CD4-positive, alpha-beta T cell (primary cell): ENCODE measurements at places on chromosomes 7 and 10.

DNA sequence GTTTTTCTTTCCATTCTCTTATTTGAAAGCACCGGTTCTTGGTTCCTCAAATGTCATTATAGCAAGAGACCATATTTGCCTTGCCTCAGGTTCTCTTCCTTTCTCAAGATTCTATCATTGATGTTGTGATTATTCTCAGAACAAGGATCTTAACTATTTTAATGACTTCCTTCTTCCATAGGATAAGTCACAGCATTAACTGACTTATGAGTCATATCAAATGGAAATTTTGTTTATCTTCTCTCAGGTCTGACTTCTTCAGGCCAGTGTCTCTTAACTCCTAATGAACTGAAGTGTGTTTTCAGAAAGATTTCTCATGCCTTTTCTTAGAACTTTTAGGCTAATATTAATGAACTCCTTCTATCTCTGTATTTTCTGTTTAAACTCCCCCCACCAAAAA is 794.6 kb upstream of the LRRN3 start:
- no peaks in the 10 kb centered on the region for H3K27me3 ChIP-seq
- H3K4me1 ChIP-seq = no peaks in the 10 kb centered on the region
- DNase-seq = no peak
- H3K36me3 ChIP-seq = no peaks in the 10 kb centered on the region
- H3K27ac ChIP-seq = no peak overlapping the region

DNA sequence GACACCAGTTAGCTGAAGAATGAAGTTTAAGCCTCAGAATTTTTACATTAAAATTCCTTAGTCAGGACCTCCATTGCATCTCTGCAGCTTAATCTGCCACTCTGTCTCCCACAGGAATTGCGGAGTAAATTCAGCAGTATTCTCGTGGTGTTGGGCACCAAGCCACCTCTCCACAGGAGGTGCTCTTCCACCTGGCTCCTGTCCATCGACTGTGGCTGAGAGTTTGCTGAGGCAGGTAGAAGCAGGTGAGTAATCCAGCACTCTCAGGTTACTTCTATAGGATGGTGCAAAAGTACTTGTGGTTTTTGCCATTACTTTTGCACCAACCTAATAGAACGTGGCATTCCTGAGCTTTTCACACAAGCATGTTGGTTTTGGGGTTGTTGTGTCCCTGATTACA is 134.1 kb downstream of the GFRA1 start:
- no peaks in the 10 kb centered on the region for H3K27me3 ChIP-seq
- DNase-seq = no peak
- H3K4me1 ChIP-seq = no peaks in the 10 kb centered on the region
- H3K27ac ChIP-seq = no peak overlapping the region

DNA sequence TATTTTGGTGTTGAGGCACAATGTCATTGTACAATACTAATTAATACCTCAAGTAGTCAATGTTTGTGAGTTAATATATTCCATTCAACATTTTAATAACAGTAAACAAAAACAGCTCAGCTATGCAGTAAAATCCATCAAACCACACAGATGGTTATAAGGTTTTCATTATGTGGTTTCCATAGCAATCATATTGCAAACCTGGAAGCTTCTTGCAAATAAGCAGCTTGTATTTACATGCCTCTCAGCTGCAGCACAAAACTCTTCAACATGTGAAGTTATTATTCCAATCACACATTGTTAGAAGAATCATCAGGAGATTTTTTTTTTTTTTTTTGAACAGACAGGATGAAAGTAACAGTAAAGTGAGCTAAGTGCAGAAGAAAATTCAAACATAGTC is 170.2 kb downstream of the SKAP2 start:
- no peaks in the 10 kb centered on the region for H3K4me1 ChIP-seq
- no peak overlapping the region for H3K4me3 ChIP-seq
- no peaks in the 10 kb centered on the region for H3K27me3 ChIP-seq
- no peak for DNase-seq

DNA sequence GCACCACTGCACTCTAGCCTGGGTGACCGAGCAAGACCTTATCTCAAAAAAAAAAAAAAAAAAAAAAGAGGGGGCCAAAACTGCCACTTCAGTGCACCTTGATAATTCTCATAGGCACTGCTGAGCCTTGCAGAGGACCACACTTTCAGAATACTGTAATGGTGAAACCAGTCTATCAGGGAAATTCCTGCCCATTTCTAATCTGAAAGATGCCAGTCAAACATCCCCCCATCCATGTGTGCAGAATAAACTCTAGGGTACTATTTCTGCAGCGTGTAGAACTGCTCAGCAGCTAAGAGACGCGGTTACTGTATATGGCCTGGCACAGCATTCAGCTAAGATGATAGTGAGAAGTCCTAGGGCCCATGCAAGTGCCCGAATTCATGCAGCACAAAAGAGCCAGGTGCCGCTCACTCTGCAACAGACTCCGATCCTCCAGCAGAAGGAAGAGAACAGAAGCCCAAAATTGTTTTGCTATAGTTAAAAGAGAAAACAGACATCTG is 286.8 kb upstream of the KLF14 start:
- H3K27me3 ChIP-seq = no peaks in the 10 kb centered on the region
- no peak overlapping the region for H3K27ac ChIP-seq
- no peak overlapping the region for H3K4me3 ChIP-seq
- H3K36me3 ChIP-seq = peaks cover 35% of the 10 kb centered on the region

- no peak for DNase-seq
- H3K4me1 ChIP-seq = peaks cover 62% of the 10 kb centered on the region
- H3K27ac ChIP-seq = peak overlapping the region; percentile 44
- peaks cover 91% of the 10 kb centered on the region for H3K36me3 ChIP-seq
- no peaks in the 10 kb centered on the region for H3K27me3 ChIP-seq
These were observed 30.0 kb downstream of the STK17A start for GRCh38 chr7:43612599-43613589.

GRCh38 chr7:79175374-79175773 is 278.1 kb downstream of the MAGI2 start:
- DNase-seq = no peak
- no peak overlapping the region for H3K4me3 ChIP-seq
- no peak overlapping the region for H3K27ac ChIP-seq

GRCh38 chr7:120160166-120160565 is 112.8 kb upstream of the KCND2 start:
- H3K36me3 ChIP-seq = no peaks in the 10 kb centered on the region
- H3K27me3 ChIP-seq = no peaks in the 10 kb centered on the region
- H3K4me3 ChIP-seq = no peak overlapping the region
- no peak overlapping the region for H3K27ac ChIP-seq

- no peak overlapping the region for H3K4me3 ChIP-seq
- no peak overlapping the region for H3K27ac ChIP-seq
- no peaks in the 10 kb centered on the region for H3K4me1 ChIP-seq
- H3K27me3 ChIP-seq = no peaks in the 10 kb centered on the region
- no peak for DNase-seq
- no peaks in the 10 kb centered on the region for H3K36me3 ChIP-seq
These were observed 211.7 kb upstream of the GNAI1 start for GRCh38 chr7:79922894-79923293.

GRCh38 chr7:20793694-20794394 is 7.2 kb upstream of the SP8 start:
- DNase-seq = no peak
- H3K27me3 ChIP-seq = peaks cover 78% of the 10 kb centered on the region
- no peak overlapping the region for H3K27ac ChIP-seq
- no peak overlapping the region for H3K4me3 ChIP-seq

DNA sequence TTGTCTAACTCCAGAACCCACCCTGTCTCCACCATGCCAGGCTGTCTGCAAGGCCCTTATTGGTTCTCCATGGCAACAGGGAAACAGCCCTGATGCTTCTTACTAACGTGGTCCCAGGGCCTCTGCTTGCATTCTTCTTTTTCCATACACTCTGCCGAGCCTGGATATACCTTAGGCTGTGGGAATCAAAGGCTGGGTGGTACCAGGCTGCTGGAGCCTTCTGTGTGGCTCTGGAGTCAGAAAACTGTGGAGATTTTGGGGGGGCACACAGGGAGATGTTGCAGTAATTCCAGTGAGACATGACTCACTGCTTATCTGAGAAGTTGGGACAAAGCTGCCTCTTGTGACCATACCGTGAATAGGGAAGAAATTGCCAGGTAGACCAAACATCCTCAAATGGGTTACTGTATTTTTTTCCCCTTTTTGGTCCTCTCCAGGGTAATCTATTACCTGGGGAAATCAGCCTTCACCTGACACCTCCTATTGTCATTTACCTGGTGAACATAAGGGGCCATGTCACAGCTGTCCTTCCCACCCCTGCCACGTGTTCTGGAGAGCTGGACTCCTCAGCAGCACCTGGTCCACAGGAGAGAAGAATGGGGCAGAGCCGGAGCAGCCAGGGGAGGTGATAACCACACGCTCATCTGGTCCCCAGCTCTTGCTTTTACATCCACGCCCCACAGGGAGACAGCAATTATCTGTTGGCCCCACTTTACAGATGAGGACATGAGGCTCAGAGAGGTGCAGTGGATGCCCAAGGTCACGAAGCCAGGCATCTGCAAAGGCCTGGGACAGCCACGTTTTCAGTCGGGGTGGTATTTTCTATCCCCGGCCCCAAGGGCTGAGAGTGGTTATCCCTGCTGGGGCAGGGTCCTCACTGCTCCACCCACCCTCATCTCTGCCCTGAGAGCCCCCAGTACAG is 4.6 kb downstream of the CHST3 start:
- DNase-seq = no peak
- H3K27ac ChIP-seq = no peak overlapping the region
- H3K27me3 ChIP-seq = peaks cover 20% of the 10 kb centered on the region
- peaks cover 12% of the 10 kb centered on the region for H3K4me1 ChIP-seq
- no peak overlapping the region for H3K4me3 ChIP-seq
- H3K36me3 ChIP-seq = no peaks in the 10 kb centered on the region

GRCh38 chr10:30827531-30828120 is 198.1 kb upstream of the LYZL2 start:
- H3K27ac ChIP-seq = no peak overlapping the region
- H3K36me3 ChIP-seq = no peaks in the 10 kb centered on the region
- no peak overlapping the region for H3K4me3 ChIP-seq
- no peak for DNase-seq
- H3K27me3 ChIP-seq = no peaks in the 10 kb centered on the region
- no peaks in the 10 kb centered on the region for H3K4me1 ChIP-seq

DNA sequence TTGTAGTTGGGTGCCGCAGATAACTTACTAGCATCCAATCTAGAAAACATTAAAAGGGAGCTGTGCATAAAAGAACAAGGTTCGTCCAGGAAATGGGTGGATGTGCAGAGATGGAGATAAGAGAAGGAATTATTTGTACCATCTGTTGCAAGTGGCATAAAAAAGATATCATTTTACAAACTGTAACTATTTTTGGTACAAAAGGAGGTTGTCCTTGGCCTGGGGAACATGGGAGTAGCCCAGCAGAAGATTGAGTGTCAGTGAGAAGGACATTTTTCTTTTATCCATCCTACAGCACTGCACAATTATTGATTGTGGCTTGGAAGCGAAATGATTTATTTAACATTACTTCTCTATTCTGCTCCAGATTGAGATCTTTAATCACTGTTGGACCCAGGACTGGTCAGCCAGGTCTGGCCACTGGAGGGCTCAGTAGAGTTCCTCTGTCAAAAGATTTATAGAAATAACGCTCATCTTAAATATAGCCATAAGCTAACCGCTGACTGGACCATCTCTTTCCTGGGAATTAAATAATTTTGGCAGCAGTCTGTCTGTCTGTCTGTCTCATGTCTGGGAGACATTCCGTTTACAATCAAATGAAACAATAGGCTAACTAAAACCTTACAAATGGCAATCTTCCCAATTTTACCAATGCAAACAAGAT is 254.1 kb downstream of the KIAA1217 start:
- no peak overlapping the region for H3K27ac ChIP-seq
- no peaks in the 10 kb centered on the region for H3K27me3 ChIP-seq
- H3K4me3 ChIP-seq = no peak overlapping the region
- H3K4me1 ChIP-seq = peaks cover 21% of the 10 kb centered on the region

GRCh38 chr7:95441042-95441823 is 6.4 kb upstream of the PON2 start:
- H3K4me1 ChIP-seq = no peaks in the 10 kb centered on the region
- no peak for DNase-seq
- H3K36me3 ChIP-seq = no peaks in the 10 kb centered on the region
- no peaks in the 10 kb centered on the region for H3K27me3 ChIP-seq
- H3K27ac ChIP-seq = no peak overlapping the region

DNA sequence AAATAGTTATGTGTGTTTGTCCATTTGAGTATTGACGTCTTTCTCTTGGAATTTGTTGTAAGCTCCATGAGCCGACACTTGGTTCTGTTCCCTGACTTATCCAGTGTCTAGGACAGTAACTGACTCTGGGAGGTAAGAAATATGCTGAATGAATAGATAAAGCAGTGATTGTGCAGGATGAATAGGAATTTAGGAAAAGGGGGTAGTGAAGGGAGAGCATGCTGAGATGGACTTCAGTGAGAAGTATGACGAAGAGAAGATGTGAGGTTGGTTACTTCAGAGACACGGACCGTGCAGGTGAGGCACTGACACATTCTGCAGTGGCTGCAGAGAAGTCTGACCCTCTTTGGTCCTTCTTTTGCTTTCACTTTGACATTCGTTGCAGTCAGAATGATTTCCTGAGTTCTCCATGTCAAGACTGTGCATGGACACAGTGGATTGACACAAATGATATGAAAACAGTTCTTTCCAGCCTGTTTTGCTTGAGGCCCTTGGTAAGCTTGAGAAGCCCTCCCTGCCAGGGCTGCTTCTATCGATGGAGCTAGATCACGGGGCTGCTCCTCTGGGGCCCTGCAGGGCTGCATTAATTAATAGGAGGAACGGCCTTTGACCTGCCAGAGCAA is 261.5 kb upstream of the SORCS1 start:
- no peak for DNase-seq
- H3K27me3 ChIP-seq = no peaks in the 10 kb centered on the region
- no peak overlapping the region for H3K27ac ChIP-seq
- H3K4me1 ChIP-seq = no peaks in the 10 kb centered on the region

DNA sequence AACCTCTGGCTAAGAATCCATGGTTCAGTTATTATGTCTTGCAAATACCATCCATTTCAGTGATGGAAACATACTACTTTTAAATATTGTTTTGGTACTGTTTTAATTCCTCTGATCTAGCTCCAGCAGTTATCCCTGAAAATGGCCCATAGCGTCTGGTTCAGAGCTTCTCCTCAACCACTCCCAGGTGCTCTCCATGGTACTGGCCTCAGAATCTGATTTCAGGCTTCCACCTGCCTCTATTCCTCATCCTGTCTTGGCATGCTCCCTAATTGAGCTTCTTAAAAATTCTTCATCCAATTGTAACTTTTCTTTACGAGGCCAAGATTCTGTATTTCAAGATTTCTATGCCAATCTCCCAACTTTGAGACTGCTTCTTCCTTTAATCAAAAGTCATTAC is 236.3 kb downstream of the HTR7 start:
- H3K27me3 ChIP-seq = no peaks in the 10 kb centered on the region
- no peak for DNase-seq
- H3K4me3 ChIP-seq = no peak overlapping the region
- H3K4me1 ChIP-seq = no peaks in the 10 kb centered on the region

DNA sequence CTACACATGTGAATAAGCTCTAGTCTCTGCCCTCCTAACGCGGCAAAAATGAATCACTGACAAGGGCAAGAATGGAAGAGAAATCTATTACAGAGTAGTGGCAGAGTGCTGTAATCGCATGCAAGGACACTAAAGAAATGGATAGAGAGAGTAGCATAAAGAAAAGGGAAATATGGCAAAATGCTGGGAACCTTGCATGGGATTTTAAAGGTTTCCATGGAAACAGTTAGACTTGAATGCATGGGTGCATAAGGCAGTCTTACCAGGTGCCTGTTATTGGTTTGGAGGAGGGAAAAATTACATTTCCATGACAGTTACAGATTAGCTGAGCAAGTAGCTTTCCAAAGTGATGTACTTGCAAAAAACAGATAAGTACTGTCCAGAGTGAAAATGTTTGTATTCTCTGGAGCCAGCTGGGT is 233.4 kb downstream of the PTN start:
- no peak overlapping the region for H3K27ac ChIP-seq
- H3K27me3 ChIP-seq = no peaks in the 10 kb centered on the region
- DNase-seq = no peak
- no peaks in the 10 kb centered on the region for H3K36me3 ChIP-seq
- H3K4me1 ChIP-seq = no peaks in the 10 kb centered on the region
